Thoracic aorta (tissue), 2 donors: ENCODE measurements at places on chromosomes 16 and 17. TPM values are rescaled to one million over a fixed set of nuclear protein-coding genes. Genes with fewer than 3 reads are reported as not detected.

GRCh38 chr17:16371742-16372141 is 9.1 kb upstream of the UBB start:
- no peak for DNase-seq

GRCh38 chr16:52581530-52581929 is 34.6 kb upstream of the TOX3 start:
- no peak for DNase-seq

DNA sequence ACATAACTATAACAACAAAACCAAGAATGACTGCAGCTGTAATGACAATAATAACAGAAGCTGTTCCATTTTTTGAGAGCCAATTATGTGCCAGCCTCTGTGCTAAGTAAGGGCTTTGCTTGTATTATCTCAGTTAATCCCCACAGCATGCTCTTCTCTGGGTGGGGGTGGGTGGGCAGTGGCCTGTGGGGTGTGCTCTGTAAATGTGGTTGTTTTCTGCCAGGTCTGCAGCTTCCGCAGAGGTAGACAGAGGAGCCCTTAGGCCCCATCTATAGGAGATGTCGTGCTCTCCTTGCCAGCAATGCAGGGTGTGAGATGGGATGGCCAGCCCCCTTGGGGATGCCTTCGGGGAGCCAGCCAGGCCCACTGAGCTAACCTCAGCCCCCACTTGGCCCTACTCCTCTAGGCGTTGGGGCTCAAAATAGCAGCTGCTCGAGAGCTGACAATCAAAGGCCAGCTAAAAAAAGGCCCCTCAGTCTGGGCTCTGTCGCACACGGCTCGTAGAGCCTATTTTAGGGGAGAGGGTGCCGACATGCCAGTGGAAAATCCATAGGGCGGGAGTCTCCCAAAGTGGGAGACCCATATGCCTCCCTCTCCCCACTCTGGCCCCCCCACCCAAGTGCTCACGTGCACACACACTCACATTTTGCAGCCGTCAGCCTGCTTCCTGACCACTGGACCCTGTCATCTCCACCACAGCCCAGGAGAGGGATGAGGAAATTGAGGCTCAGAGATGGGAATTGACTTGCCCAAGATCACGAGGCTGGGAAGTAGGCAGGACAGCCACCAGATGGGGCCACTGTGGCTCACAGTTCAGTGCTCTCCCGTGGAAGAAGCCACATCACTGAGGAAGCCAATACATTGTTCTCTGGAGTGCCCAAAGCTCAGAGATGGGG is 15.8 kb downstream of the CDH16 start:
- DNase-seq = no peak

MEOX1 gene
- total RNA-seq = 5.4 TPM
